ENCODE measurements at places on chromosomes 13 and 19.
A peak's percentile ranks its signal among the peaks of the same experiment; 100 is the strongest.

GRCh38 chr13:45464687-45465453 is at the start of gene COG3:
COG3 (plus strand) TSS chr13:45464939; CDS start chr13:45465037, 98 bp downstream.
- peak; percentile 98 for DNase-seq

DNA sequence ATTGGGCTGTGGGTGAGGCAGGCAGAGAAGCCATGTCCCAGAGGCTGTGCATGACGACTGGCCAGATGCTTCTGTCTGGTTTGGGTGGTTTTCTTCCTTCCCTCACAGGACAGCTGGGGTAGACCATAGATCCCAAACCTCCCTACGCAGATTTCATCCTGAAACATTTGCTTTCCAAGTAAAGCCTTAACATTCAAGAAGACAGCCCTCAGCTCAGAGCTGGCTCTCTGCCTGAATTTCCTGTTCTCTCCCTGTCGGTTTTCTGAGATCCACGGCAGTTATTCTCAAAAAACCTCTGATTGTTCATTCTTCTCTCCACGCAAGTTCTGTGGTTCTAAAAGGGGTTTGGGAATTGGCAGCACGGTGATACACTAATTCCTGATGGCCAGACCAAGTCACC is 25.3 kb downstream of the UQCRFS1 start:
- no peak for DNase-seq

- no peak for DNase-seq
Observed at GRCh38 chr13:57311009-57311586, 144.1 kb downstream of the PRR20E start.

GRCh38 chr19:41753936-41754529 is 1.3 kb upstream of the CEACAM6 start:
- peak; percentile 58 for DNase-seq

DNA sequence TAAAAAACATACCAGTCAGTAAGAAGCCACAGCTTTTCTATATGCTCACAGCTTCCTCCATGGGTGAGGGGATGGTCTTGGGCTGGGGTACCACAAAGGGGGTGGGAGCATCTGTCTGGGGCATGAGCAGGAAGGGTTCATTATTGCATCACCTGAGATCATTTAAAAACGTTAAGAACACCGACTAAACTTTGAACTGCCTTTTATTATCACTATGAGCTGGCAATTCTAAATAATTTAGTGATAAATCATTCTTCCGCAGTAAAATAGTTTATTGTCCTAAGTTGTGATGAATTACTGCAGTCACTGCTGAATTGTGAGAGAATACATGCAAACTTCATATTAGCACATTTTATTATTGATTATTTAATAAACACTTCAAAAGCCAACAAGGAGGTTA is 71.6 kb downstream of the KL start:
- DNase-seq = no peak

GRCh38 chr19:48175578-48175977 is 5.1 kb downstream of the ZSWIM9 start:
- DNase-seq = no peak

DNA sequence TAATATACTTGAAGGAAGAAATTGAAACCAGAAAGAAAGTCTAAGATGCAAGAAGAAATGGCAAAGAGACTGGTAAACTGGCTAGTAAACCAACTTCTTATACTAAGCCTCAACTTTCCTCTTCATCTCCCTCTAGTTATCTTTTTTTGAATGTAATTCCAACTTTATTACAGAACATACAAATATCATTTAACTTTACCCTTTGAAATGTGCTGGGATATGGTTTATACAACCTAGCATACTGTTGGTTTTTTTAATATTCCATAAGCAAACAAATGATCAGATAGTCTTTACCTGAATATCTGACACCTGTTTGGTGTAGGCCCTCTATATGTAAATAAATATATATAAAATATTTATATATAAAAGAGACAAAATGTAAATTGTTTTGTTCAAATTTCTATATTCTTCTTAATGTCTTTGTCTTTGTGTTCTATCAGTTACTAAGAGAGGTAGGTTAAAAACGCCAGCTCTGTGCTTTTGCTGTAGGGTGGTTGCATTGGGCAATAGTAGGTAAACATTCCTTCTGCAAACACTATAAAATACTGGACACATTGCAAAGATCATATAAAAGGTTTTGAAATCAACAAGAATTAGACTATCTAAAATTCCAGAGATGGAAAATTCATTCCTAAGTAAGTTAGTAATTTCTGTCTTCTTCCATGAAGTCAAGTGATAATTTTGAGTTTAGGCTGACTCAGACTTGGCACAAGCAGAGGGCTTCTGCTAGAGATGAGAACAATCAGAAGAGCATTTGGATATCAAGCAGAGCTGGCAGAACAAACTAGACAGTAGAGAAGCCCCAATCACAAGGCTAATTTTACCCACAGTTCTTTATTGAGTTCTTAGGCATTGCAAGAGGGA is 383.3 kb downstream of the RFC3 start:
- DNase-seq = no peak

DNA sequence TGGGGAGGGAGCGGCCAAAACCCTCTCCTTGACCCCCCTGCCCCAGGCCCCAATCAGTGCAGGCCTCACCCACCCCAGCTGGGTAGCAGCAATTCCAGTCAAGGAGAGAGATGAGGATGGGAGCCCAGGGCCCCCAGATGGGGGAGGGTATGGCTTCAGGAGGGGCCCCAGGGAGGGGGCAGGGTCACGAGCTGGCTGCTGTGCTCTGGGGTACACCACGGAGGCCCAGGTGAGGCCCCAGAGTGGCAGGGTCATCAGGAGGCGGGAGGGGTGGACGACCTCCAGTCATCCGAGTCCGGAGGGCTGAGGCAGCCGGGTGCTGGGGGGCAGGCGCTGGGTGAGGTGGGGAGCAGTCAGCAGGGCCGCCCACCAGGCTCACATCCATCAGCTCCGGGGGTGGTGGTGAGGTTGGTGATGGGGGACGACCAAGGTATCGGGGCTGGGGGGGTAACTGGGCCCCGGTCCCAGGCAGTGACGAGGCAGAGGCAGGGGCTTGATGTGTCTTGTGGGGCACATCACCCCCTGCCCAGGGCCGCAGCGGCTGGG is 8.4 kb downstream of the DYRK1B start:
- no peak for DNase-seq

DNA sequence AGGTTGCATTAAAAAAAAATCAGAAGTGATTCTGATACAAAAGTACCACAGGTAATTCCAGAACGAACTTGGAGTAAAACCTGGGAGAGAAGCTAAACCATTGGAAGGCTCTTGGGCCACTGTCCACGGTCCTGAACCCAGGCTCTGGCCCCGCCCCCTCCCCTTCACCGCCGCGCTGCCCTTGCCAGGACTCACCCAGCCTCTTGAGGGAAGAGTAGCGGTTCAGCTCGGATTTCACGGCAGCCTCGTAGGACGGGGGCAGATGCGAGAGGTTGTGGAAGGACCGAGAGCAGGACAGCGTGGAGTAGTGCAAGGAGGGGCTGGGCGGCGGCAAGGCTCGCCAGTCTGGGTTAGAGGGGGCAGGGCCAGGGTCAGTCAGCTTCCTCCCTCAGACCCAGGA is 5.7 kb downstream of the SHISA7 start:
- DNase-seq = no peak

DNA sequence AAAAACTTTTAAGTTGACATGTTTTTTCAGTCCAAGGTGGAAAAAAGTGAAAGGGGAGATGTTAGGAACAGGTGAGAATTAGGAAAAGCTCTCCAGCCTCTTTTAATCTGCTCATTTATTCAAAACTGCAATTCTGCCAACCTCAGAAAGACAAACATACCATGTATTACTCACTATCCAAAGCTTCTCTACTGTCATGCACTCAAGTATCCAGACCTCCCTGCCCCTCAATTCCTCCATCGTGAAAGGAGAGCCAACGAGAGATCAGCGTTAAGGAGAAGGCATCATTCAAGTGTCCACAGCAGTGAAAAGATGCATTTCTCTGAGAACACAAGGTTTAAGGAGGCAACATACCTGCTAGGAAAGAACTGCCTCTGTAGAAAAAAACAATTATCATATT is 24.5 kb downstream of the DIAPH3 start:
- no peak for DNase-seq

DNA sequence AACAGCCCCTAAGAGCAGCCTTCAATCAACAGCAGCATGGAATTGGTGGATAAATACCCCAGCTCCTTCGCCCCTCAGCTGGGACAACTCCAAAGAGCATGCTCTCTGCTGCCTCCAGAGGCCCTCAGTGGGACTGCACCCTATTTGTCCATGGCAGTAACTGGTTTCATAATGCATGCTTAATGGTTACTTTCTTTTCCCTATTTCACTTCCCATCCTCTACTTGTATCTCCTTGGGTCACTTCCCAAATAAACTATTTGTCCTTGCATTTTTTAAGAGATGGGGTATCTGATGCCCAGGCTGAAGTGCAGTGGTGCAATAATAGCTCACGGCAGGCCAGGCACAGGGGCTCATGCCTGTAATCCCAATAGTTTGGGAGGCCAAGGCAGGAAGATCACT is 13.5 kb upstream of the TPM4 start:
- peak; percentile 87 for DNase-seq

- no peak for DNase-seq
Observed at GRCh38 chr19:34118879-34119748, 53.2 kb upstream of the LSM14A start.

- DNase-seq = peak; percentile 29
Observed at GRCh38 chr13:41546372-41547190, 89.2 kb downstream of the RGCC start.

GRCh38 chr19:14540741-14541525 is 11.5 kb downstream of the TECR start:
- DNase-seq = no peak

- DNase-seq = peak; percentile 75
Observed at GRCh38 chr19:38852231-38853044, 2.7 kb upstream of the HNRNPL start.

- DNase-seq = no peak
Observed at GRCh38 chr13:65914716-65915115, 1315.4 kb downstream of the PCDH9 start.

GRCh38 chr19:2089727-2090053 is 6.4 kb downstream of the MOB3A start:
- no peak for DNase-seq

DNA sequence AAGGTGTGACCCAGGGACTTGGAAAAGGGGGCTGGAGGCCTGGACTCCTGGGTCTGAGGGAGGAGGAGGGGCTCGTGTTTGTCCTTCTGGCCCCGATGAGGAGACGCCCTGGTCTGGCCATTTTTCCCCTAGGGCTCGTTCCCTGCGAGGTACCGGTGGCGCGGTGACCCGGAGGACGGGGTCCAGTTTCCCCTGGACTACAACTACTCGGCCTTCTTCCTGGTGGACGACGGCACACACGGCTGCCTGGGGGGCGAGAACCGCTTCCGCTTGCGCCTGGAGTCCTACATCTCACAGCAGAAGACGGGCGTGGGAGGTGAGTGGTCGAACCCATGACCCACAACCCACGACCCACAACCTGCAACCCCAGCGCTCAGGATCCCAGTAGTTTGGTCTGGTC is 10.8 kb downstream of the TRPM4 start:
- no peak for DNase-seq

DNA sequence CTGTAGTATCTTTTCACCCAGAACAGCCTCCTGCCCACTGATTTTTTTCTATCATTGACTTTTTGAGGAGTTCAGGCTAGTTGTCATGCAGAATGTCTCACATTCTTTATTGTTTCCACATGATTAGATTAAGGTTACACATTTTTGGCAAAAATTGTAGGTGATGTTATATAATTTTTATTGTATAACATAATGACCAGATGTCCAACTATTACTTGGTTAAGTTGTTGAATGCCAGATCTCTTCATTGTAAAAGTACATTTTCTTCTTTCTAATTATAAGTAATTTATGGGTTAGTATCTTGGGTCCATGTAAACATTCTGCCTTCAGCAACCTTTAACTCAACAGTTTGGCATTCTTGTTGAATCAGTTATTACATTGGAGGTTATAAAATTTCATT is 138.4 kb downstream of the POSTN start:
- no peak for DNase-seq

- peak; percentile 72 for DNase-seq
Observed at GRCh38 chr19:40190891-40191835, at the start of gene MAP3K10. MAP3K10 (plus strand) TSS chr19:40191426; CDS start chr19:40192032, 606 bp downstream.

- DNase-seq = no peak
Observed at GRCh38 chr13:51921790-51922740, 60.3 kb downstream of the CCDC70 start.

- DNase-seq = peak; percentile 29
Observed at GRCh38 chr19:4260613-4261191, 13.8 kb downstream of the YJU2 start.

DNA sequence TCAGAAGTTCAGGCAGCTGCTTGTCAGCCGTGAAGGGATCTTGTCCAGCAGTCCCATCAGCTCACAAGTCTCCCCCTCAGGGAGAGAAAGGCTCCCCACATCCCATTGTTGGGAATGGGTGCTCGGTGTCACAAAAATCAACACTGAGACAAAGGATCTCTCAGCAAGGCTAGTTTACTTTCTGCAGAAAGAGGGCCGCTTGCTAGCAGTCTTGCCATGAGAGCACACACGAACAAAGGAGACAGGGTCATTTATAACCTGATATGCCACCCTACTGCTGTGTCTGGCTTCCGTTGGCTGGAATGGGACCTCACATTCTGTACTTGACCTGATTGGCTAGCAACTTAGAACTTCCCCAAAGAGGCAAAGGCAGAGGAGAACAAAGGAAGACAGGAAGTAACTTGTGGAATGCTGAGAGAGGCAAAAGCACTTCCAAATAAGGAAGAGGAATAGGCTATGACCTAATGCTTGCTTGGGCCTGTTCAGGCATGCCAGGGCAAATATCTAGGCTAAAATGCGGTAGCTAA is 8.7 kb upstream of the IGFL3 start:
- peak; percentile 53 for DNase-seq

DNA sequence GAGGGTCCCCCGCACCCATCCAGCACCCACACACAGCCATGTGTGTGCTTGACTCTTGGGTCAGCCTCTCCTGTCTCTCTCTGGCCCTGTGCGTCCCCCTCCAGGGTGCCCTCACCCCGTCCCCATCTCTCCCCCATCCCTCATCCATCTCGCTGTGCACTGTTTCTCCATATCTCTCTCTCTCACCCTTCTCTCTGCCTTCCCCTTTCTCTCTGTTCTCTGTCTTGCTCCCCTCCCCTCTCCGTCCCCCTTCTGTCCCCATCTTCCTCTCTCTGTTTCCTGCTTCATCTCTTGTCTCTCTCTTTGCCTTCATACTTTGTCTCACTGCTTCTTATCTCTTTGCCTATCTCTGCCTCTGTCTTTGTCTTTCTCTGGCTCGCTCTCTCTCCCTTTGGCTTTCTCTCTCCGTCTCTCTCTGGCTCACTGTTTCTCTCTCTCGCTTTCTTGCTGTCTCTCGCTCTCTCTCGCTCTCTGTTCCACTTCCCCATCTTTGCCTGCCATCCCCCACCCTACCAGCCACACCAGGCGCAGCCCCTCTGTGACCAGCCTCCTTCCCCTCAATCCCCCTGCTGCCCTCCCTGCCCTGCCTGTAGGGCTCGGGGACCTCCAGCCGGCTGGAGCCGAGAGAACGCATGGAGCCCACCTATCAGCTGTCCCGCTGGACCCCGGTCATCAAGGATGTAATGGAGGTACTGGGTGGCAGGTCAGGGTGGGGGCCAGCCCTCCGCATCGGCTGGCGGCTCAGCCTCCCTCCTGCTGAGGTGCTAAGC is 8.9 kb downstream of the STXBP2 start:
- no peak for DNase-seq

GRCh38 chr13:110070511-110071120 is 236.3 kb downstream of the COL4A1 start:
- DNase-seq = no peak

- no peak for DNase-seq
Observed at GRCh38 chr13:70534466-70534865, 426.2 kb upstream of the KLHL1 start.

- DNase-seq = no peak
Observed at GRCh38 chr19:2992958-2993357, 15.6 kb downstream of the TLE6 start.

- no peak for DNase-seq
Observed at GRCh38 chr13:26441476-26441875, 116.0 kb upstream of the WASF3 start.

GRCh38 chr13:91417660-91418325 is 19.4 kb downstream of the GPC5 start:
- DNase-seq = no peak

All from inflammatory macrophage treated with lipopolysaccharide for 4 hours (primary cell).